ENCODE measurements at places on chromosomes 7 and 10.

GRCh38 chr10:54961040-54961439 is 160.0 kb upstream of the PCDH15 start:
- ATAC-seq = no peak

DNA sequence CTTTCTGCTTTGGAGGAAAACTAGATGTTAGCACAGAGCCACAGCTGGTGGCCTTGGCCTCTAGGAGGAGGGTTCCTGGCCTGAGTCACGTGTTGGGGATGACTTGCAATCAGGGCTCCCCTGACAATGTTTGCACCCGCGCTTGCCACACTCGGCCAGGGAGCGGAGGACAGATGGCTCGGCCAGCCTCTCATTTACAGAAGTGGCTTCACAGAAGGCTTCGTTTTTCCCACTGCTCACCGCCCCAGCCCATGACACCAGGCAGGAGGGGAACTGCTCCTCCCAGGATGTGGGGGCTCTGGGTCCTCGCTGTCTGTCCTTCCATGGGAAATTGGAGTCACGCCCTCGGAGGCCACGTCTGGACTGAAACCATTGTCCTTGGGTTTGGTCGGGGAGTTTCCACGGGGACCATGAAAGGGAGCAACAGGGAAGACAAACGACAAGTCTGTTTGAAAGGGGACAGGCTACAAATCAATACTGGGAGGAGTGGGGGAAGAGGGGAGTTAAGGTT is 49.6 kb upstream of the UBE3C start:
- no peak for ATAC-seq

DNA sequence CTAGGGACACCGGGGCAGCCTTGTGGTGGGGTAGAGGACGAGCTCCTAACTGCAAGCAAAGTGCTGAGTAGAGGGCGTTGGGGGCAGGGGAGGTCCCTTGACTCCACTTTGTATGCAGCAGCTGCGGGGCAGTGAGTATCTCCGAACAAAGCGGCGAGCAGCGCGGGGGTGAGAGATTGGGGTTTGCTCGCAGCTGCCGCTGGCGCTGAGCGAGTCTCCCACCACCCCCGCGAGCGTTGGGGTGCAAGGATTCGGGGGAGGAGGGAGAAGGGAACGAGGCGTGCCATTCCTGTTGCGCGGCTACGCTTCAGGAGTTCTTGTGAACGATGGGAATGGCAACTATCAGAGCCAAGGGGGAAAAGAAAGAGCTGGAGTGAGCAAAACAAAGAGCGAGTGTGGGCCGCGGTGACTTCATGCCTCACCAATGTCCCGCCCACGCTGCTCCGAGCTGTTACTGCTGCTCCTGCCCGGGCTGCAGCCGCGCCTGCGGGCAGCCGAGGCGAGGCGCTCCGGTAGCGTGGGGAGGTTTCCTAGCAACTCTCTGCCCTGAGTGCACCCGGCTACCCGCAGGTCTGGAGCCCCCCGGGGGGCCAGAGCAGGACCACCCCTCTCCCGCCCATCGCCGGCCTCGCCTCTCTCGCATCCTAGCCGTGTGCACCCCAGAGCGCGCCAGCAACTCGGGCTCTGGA is at the start of gene ITGB8:
Gene ITGB8, plus strand, starts transcription at position 662 of the 689 bp plus-strand sequence. CDS start 907 bp downstream, outside the sequence.
- peak; percentile 88 for ATAC-seq

GRCh38 chr7:92988051-92988450 is 129.7 kb downstream of the SAMD9 start:
- no peak for ATAC-seq

GRCh38 chr7:6382817-6383216 is 64.9 kb downstream of the DAGLB start:
- peak; percentile 42 for ATAC-seq

DNA sequence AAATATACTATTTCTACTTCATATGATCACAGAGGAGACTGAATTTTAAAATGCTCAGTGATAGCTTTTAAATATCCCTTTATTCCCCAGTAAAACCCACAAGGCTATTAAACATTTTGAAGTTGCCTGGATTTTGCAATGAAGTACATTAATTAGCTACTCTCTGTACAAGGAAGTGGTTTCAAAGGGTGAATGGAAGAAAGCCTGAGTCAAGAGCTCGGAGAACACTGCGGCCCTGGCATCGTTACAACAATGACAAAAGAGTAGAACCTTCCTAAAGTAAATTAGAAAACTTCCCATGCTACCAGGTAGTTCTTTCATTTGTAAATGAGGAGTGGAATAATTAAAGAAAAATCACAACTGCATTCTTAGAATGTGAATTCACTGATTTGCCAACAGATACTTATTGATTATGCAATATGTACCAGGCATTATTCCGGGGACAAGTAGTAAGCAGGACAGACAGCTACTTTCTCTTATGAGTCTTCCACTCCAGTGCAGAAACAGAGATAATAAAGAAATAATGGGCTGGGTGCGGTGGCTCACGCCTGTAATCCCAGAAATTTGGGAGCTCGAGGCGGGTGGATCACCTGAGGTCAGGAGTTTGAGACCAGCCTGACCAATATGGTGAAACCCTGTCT is 63.0 kb downstream of the ZNF22 start:
- ATAC-seq = no peak

- peak; percentile 89 for ATAC-seq
Measured at GRCh38 chr10:80407812-80408241, 524 bp upstream of the PRXL2A start.

GRCh38 chr10:98963608-98964007 is 272.0 kb downstream of the HPSE2 start:
- ATAC-seq = no peak

DNA sequence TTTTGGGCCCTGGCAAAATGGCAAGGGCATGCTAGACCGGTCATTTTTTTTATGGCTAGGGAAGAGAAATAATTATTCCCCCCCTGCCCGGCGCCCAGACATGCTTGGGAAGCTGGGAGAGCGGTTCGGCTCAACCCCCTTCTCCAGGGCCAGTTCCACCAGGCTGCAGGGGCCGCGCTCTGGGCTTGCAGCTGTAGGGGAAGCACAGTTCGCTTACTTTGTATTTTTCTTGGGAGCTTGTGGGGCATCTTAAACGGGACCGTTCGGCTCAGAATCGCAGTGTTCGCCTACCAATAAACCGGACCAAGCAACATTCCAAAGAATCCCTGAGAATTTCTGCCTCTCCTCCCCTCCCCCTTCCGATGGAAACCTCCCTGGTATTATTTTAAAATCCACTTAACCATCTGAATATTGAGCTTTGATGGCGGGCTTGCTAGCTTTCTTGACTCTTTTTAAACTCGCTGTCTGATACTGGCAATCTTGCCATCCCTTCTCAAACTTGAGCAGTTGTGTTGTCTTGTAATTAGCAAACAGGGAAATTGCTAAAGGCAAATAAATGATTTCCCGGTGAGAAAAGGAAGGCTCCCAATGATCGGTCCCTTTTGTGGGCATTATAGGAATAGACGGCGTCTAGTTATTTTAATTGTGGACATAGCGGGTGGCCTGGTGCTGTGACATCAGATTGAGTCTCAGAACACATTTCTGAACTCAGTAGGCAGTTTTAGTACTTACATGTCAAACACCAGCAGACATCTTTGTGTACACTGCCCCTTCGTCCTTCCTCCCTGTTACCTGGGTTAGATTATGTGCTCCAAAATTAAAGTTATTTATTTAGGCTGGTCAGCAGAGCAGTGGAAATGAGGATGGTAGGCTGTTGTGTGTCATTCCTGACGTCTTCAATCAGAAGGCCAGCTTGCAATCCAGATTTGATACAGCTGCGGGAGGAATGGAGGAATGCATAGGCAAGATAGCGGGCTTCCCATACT is 3.4 kb downstream of the TCF7L2 start:
- ATAC-seq = no peak

- ATAC-seq = no peak
Measured at GRCh38 chr10:1670541-1671365, 66.6 kb downstream of the ADARB2 start.

GRCh38 chr7:121027761-121028669 is 39.5 kb downstream of the CPED1 start:
- no peak for ATAC-seq

DNA sequence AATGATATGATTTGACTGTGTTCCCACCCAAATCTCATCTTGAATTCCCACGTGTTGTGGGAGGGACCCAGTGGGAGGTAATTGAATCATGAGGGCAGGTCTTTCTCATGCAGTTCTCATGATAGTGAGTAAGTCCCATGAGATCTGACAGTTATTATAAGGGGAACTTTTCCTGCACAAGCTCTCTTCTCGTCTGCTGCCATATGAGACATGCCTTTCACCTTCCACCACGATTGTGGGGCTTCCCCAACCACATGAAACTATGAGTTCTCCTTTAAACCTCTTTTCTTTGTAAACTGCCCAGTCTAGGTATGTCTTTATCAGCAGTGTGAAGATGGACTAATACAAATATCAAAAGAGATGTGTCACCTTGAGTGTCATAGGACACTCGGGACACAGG is 502.7 kb upstream of the PODXL start:
- peak; percentile 74 for ATAC-seq

DNA sequence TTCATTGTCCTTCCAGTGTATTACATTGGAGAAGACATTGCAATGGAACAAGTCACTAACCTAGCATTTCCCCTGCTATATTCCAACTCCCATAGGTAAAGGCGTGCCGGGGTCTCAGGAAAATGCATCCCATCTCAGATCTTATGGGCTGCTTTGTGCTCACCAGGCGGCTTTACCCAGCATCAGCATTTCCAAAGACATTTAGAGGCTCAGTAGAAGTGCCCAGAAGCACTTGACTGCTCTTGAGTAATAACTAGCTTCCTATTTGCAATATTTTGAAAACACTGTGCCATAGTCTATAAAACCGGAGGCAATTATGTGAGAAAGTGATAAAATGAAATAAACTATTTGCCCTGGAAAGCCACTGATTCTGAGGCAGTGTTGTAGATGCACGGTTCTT is 415.0 kb upstream of the NPVF start:
- no peak for ATAC-seq

- no peak for ATAC-seq
Measured at GRCh38 chr7:121011401-121011800, 22.9 kb downstream of the CPED1 start.

DNA sequence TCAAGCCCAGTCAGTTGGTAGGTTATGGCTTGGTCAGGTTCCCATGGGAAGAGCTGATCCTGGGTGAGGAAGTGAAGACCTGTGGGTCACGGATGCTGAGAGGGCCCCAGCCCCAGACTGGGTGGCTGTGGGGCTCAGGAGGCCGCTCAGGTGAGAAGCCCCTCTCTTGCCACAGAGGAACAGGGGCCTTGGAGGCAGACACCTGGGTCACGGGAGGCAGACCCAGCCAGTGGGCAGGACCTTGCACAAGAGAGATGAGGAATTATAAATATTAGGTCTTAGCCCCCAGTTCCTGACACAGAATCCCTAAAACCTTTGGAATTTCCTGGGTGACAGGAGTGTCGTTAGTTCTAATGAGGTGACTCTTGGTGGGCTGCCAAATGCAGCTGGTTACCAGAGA is 10.6 kb upstream of the CRHR2 start:
- no peak for ATAC-seq

GRCh38 chr7:134859783-134860182 is 80.3 kb downstream of the CALD1 start:
- ATAC-seq = no peak

GRCh38 chr10:79145517-79146470 is 77.0 kb downstream of the ZMIZ1 start:
- no peak for ATAC-seq

- peak; percentile 27 for ATAC-seq
Measured at GRCh38 chr10:3887404-3887803, 102.4 kb upstream of the KLF6 start.

- no peak for ATAC-seq
Measured at GRCh38 chr10:59057345-59057744, 119.1 kb upstream of the PHYHIPL start.

DNA sequence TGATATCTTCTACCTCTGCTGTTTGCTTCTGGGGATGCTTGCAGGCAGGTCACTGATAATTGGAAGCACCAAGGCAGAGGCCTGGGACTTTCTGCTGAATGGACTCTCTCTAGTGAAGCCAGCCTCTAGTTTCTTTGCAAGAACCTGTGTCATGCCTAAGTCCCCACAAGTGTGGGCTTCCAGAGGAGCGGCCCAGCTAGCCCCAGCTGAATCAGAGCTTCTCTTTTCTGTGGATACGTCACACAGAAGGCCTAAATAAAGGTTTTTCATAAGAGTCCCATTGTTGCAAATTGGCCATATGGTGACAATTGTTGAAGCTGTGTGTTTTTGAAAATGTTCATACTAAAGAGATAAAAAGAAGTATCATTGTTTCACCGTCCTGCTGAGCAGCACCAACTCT is 6.8 kb upstream of the OPALIN start:
- no peak for ATAC-seq

DNA sequence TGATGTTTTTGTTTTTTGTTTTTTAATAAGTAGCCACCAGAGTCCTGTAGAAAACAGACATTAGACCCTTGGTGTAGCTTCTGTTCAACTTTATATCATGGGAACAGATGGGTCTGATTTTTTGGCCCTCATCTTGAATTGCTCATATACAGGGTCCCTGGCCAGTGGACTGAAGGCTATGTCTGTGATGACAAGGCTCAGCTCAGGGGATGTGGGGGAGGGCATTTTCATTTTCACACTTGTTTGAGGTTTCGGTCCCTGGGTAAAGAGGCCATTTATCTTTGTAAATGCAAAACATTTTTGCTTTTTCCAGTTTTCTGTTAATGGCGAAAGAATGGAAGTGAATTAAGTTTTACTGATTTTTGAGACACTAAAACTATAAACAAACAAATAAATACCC is 257.6 kb upstream of the PHYHIPL start:
- ATAC-seq = no peak

- ATAC-seq = no peak
Measured at GRCh38 chr7:117673367-117673766, 193.5 kb downstream of the CFTR start.

DNA sequence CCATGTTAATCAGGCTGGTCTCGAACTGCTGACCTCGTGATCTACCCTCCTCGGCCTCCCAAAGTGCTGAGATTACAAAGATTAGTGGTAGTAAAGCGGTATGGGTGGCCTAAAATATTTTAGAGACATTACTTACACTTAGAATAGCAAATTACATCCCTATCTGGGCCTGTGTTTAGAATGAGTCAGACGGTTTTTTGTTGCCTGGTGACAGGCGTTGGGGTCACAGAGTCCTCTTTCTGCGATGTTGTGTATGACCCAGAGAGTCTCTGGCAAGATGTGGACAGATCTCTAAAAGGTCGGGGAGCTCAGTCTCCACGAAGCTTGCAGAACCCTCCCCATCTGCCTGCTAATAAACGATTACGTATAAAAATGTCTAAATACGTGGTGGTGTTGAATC is 39.6 kb upstream of the PRKCQ start:
- no peak for ATAC-seq

DNA sequence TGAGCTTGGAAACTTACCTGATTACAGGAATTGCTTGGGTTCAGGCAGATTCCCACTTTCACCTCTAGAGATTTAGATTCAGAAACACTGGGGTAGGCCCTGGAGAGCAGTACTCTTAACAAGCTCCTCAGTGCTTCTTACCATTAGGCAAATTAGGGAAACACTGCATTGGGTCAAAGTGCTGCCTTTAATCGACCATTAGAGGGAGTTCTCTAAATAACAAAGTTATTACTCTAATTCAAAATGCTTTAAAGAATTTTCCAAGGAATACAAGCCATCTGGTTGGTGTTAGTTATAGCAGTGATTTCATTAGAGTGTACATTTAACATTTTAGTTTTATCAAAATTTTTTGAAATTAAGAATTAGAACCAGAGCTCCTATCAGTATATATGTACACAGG is 324.5 kb downstream of the GFRA1 start:
- ATAC-seq = no peak

- no peak for ATAC-seq
Measured at GRCh38 chr10:110629680-110630191, 14.4 kb upstream of the RBM20 start.

Data from activated T-helper 17 cell treated with anti-CD3 and anti-CD28 coated beads, Interleukin-2, amount 50 U/mL, for 72 hours (primary cell).